SHP77 (cell line): ENCODE measurements at places on chromosomes 12 and 14.

DNA sequence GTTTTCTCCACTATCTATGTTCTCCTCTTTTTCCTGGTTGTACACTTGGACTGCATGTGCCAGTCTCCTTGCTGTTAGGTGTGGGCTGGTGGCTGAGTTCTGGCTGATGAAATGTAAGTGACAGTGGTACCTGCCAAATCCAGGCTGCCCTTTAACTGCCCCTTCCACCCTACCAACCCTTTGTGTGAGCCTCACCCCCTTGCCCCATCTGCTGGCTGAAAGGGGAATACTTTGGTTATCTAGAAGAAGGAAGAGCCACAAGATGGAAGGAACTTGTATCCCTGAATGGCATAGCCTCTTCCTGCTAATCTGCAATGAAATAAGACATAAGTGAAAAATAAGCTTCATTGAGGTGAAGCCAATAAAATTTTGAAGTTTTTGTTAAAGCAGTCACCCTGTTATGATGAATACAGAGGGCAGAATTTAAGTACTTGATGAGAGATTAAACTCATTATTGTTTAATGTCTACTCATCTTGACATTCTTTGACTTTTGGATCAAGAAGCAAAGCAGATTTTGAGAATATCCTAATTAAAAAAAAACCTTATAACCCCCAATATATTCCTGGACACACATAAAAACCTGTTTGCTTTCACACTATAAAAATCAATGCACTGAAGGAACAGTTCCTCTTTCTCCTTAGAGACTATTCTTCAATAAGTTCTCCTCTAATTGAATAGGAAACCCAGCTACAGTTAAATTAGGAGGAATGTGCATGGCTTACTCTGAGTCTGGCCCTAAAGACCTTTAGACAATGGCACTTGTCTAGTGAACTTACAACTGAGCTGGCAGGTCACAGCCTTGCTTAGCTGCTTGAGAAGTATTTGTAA lies 262.6 kb upstream of the BTG1 start:
- DNase-seq: peak; percentile 29

DNA sequence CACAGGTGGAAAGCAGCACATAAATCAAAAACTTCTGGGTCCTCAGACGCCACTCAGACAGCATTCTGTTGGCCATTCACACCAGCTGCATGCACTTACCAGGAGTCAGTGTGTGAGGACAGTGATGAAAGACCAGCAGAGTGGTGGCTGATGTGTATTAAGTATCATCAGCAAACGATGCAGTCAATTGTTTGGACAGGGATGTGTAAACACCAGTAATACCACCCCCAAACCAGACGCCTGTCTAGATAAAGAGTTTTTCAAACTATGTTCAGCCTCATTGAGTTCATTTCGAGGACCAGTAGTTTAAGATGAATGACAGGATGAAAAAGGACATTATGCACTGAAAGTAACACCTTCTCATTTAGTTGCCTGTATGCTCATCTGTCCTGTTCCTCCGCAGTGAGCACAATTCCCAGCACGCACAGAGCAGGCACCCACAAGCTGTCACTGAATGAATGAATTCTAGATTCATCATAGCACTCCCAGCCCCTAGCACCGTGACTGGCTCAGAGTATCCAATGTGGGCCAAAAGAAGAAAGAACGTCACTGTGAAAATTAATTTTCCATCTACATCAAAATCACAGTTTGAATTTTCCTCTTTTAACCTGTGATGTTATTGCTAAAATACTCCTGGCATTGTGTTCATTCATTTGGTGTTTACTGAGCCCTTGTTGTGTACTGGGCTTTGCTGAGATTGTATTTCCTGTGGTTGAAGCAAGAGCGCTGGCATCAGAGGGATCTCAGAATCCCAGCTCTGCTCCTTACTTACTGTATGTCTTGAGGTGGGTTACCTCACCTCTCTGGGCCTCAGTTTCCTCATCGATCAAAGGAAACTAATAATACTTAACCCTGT lies 124.8 kb upstream of the NOS1 start:
- peak; percentile 99 for DNase-seq

- DNase-seq: no peak
Measured at GRCh38 chr14:74083784-74084276, 423 bp downstream of the ALDH6A1 start.

DNA sequence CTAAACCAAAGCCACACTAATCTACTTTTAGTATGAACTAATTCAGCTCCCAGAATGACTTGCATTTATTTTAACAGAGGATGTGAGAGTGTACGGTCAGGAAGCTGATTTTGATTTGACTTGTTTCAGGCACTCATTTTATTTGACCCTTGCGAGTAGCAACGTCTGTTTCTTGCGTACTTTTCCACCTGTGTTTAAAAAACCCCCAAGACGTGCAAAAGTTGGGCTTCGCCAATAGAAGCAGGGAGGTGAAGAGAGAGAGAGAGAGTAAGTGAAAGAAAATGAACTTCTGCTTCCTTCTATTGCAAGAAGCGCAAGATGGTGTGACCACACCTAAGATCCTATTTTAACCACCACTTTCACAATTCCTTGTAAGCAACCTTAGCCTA lies 6.7 kb upstream of the SLC15A4 start:
- DNase-seq: no peak

DNA sequence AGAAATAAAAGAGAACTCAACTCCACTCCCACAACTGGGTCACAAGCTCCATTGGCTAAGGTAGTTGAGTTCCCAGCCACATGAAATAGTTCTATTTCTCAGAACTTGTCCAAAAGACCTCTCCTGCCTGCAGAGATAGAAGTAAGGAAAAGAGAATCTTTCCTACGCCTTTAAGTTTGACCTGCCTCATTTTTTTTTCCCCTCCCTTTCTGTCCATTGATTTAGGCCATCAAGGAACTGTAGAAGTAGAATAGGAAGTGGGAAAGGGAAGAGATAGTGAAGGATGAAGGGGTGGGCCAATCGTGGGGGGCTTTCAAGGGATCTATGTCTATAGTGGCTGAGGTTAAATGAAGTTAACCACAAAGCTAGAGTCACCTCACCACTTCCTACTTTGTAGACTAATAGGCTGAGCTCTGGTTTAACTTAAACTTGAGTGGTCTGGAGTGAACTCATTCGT lies 13.9 kb upstream of the NUDT4 start:
- DNase-seq: no peak

DNA sequence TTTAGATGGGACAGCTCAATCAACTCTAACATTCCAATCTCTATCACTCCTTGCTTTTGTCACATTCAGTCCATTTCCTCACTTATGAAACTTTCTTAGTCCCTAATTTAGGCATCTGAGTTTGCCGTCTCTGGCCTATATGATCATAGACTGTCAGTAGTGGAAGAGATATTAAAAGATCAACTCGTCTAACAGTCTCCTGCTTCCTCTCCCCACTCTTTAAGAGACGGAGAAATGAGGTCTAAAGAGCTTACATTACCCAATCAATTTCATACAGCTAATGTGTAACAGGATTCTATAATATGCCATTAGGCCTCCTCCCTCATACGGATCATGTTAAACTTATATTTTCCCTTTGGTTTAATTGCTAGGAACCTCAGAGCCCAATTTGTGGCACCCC lies 6.5 kb upstream of the ATP23 start:
- no peak for DNase-seq

GRCh38 chr14:103138301-103139131 lies 15.3 kb downstream of the TNFAIP2 start:
- DNase-seq: no peak

GRCh38 chr12:6452944-6453630 lies 1.2 kb downstream of the TAPBPL start:
- peak; percentile 11 for DNase-seq

- peak; percentile 21 for DNase-seq
Measured at GRCh38 chr14:99524804-99525698, 43.8 kb downstream of the CCNK start.

- DNase-seq: no peak
Measured at GRCh38 chr12:124848621-124849380, 14.9 kb downstream of the SCARB1 start.

- DNase-seq: no peak
Measured at GRCh38 chr12:25816637-25817036, 141.8 kb upstream of the RASSF8 start.

- DNase-seq: no peak
Measured at GRCh38 chr12:14946861-14947260, 8.5 kb upstream of the ERP27 start.

DNA sequence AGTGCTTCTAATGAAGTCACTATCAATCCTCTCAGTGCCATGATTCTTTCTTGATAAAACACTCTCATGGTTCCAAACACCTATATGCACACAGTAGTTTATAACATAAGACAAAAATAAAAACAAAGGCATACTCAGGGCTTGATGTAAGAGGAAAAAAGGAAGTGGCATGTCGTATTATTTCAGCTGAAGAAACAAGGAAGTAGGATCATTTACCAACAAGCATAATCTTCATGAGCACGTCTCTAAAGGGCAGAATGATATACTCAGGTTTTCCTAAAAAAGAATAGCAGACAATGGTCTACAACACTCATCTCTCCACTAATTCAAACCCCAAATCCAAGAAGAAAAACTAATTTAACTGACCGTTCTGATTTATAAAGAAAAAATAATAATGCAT lies 33.9 kb downstream of the NUMB start:
- no peak for DNase-seq

- no peak for DNase-seq
Measured at GRCh38 chr12:113347-113746, 46.8 kb downstream of the IQSEC3 start.

GRCh38 chr12:89370850-89371249 lies 18.5 kb upstream of the DUSP6 start:
- no peak for DNase-seq

GRCh38 chr14:71395636-71396035 lies 488.4 kb downstream of the PCNX1 start:
- no peak for DNase-seq

- no peak for DNase-seq
Measured at GRCh38 chr14:99182548-99183250, 89.3 kb downstream of the BCL11B start.

- no peak for DNase-seq
Measured at GRCh38 chr14:55645845-55646832, 66.1 kb downstream of the KTN1 start.

- DNase-seq: no peak
Measured at GRCh38 chr12:41151793-41152192, 36.3 kb upstream of the PDZRN4 start.

DNA sequence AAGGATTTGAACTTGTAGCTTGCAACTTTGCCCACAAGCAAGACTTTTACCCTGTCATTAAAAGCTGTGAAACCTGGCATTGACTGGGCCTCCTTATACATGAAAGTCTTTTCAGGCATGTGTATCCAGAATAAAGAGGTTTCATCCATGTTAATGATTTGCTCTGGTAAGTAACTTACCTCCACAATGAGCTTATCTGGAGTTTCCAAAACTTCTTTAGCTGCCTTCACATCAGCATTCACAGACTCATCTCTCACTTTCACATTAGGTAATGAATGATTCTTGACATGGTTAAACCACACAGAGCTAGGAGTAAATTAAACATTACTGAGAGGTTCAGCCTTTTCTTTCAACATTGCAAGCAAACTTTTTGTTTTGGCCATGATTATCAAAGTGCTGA lies 234.4 kb upstream of the CLEC14A start:
- DNase-seq: no peak
